ENCODE measurements at places on chromosomes 7 and 10.
A peak's percentile ranks its signal among the peaks of the same experiment; 100 is the strongest.

DNA sequence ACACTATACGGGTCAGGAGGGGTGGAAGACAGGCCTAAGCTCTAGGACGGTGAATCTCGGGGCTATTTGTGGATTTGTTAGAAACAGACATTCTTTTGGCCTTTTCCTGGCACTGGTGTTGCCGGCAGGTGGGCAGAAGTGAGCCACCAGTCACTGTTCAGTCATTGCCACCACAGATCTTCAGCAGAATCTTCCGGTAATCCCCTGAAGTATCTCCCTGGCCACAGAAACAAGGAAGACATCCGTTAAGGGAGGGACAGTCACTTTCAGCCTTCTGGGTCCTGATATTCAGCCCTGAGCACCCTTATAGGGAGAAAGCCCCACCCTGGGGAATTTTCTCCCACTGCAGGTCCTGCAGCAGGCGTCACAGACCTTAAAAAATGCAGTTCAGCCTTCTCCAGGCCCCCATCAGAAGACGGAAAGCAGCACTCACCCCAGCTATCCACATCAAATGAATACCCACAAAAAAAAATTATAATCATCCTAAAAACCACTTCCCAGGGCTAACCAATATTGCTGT lies 23.2 kb downstream of the PLAC9 start:
- no peaks in the 10 kb centered on the region for H3K27me3 ChIP-seq
- H3K4me3 ChIP-seq = no peak overlapping the region
- DNase-seq = no peak

GRCh38 chr10:85280014-85280413 lies 951.6 kb downstream of the CCSER2 start:
- no peak for DNase-seq
- H3K27me3 ChIP-seq = no peaks in the 10 kb centered on the region
- H3K36me3 ChIP-seq = no peaks in the 10 kb centered on the region
- H3K4me1 ChIP-seq = no peaks in the 10 kb centered on the region
- H3K4me3 ChIP-seq = no peak overlapping the region

DNA sequence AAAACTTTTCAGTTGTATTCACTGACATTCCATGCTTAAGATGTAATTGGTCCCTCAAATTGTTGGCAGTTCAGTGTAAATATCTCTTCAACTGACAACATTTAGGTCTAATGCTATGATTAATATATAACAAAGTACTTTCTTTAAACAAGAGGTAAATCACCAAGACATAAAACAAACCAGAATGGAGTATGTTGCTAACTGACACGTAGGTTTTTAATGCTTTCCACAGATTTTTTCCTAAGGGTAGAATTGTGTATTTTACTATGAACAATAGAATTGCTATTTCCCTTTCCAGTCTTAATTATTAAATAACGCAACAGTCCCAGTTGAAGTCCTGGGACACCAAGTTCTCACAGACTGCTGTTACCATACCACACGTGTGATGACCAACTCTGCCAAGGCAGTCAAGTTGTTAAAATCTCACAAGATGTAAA lies 4.1 kb downstream of the JCAD start:
- peak overlapping the region; percentile 84 for H3K27ac ChIP-seq
- H3K36me3 ChIP-seq = no peaks in the 10 kb centered on the region
- H3K4me1 ChIP-seq = peaks cover 11% of the 10 kb centered on the region
- no peak for DNase-seq
- peaks cover 22% of the 10 kb centered on the region for H3K27me3 ChIP-seq

GRCh38 chr10:46555713-46556514 lies 544 bp downstream of the GPRIN2 start:
- peak; percentile 55 for DNase-seq
- peak overlapping the region; percentile 61 for H3K4me3 ChIP-seq
- peaks cover 44% of the 10 kb centered on the region for H3K27me3 ChIP-seq
- no peaks in the 10 kb centered on the region for H3K36me3 ChIP-seq
- H3K27ac ChIP-seq = peak overlapping the region; percentile 67

- no peaks in the 10 kb centered on the region for H3K4me1 ChIP-seq
- H3K27me3 ChIP-seq = no peaks in the 10 kb centered on the region
- no peak overlapping the region for H3K27ac ChIP-seq
- no peak for DNase-seq
- H3K4me3 ChIP-seq = no peak overlapping the region
These were observed 41.9 kb upstream of the ASL start for GRCh38 chr7:66033471-66034385.

DNA sequence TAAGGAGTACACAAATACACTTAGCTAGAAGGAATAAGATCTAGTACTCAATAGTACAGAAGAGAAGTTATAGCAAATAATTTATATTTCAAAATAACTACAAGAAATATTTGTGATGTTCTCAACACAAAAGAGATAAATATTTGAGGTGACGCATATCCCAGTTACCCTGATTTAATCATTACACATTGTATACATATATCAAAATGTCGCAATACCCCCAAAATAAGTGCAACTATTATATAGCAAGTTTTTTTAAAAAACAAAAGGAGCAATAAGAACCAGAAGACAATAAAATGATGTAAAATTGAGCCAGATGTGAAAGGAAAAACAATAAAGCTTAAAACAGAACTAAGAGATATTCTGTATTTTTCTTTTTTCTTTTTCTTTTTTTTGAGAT lies 59.3 kb upstream of the KIAA1217 start:
- no peak for DNase-seq
- H3K27ac ChIP-seq = no peak overlapping the region

DNA sequence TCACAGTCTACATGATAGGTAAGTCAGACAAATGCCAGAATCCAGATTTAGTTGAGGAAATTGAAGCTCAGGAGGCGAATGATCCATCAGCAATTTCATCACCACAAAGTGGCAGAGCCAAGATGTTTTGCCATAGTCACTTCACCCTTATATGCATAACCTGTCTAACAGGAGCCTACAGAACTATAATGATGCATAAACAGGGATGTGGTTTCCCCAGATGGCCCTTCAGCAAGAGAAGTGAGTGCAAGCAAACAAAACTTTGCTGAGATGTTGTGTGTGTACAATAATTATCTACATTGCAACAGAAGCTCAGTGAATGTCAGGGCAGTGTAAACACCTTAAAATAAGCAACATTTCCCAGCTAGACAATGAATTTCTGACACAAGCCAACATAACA lies 28.6 kb downstream of the PON3 start:
- no peaks in the 10 kb centered on the region for H3K27me3 ChIP-seq
- DNase-seq = no peak

- no peak overlapping the region for H3K4me3 ChIP-seq
- H3K4me1 ChIP-seq = no peaks in the 10 kb centered on the region
- no peaks in the 10 kb centered on the region for H3K36me3 ChIP-seq
These were observed 8.7 kb upstream of the LIPM start for GRCh38 chr10:88793712-88794299.

- no peaks in the 10 kb centered on the region for H3K27me3 ChIP-seq
- H3K36me3 ChIP-seq = no peaks in the 10 kb centered on the region
These were observed 35.8 kb downstream of the HECW1 start for GRCh38 chr7:43148161-43148731.

GRCh38 chr7:47379629-47380324 lies 202.1 kb downstream of the TNS3 start:
- H3K27me3 ChIP-seq = no peaks in the 10 kb centered on the region
- H3K4me3 ChIP-seq = peak overlapping the region; percentile 26
- H3K27ac ChIP-seq = peak overlapping the region; percentile 80
- peaks cover 28% of the 10 kb centered on the region for H3K4me1 ChIP-seq
- DNase-seq = peak; percentile 87
- H3K36me3 ChIP-seq = no peaks in the 10 kb centered on the region

GRCh38 chr7:157871681-157872080 lies 534.9 kb downstream of the DNAJB6 start:
- no peak overlapping the region for H3K4me3 ChIP-seq
- DNase-seq = no peak
- no peak overlapping the region for H3K27ac ChIP-seq
- H3K4me1 ChIP-seq = peaks cover 4% of the 10 kb centered on the region

DNA sequence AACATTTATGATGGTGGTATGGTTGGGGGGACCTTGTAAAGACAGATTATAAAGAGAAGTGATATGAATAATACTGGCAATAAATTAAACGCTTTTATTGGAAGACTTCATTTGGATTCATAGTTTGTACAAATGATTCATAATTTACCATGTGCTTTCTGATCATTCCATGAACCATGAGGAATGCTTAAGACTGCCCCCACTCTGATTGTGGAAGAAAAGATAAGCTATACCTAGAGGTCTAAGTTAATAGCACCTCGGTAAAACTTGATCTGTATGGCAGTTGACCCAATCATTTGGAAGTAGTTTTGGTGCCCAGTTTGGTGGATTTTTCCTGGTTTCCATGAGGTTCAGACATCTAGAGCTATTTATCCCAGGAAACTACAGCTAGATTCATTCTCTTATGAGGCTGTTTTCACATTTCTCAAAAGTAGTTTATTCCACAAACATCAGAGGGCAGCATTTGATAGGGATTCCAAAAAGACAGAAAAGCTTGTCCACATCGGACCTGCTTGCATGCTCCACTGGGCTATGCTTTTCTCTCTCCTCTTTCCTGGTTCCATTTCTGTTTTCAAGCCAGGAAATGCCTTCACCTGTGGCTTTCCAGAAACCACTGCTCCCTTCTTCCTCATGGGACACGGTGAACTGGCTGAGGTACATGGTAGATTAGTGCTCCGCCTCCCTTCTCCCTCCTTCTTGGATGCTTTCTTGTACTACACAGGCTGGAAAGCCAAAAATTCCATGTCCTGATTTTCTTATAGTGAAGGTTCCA lies 29.2 kb downstream of the TFAM start:
- H3K4me3 ChIP-seq = no peak overlapping the region
- no peak overlapping the region for H3K27ac ChIP-seq
- no peaks in the 10 kb centered on the region for H3K4me1 ChIP-seq
- no peak for DNase-seq
- H3K27me3 ChIP-seq = no peaks in the 10 kb centered on the region

DNA sequence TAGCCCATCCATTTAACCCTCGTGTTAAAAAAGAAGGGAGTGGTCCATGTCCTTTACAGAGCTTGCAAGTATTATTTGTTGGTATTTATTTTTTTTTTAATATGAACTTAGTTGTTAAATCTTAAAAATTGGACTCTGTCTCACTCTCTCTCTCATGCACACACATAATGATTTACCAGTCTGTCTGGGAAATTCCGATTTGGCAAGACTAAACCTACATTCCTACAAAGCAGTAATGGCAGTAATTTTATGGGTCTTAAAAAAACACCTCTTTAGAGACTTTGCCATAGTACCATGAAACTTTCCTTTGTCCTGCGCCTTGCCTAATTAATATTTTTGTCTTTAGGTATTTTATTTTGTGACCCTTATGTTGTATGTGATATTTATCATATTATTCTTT lies 239.5 kb upstream of the PPP1R3A start:
- DNase-seq = no peak
- no peaks in the 10 kb centered on the region for H3K36me3 ChIP-seq
- no peak overlapping the region for H3K4me3 ChIP-seq

DNA sequence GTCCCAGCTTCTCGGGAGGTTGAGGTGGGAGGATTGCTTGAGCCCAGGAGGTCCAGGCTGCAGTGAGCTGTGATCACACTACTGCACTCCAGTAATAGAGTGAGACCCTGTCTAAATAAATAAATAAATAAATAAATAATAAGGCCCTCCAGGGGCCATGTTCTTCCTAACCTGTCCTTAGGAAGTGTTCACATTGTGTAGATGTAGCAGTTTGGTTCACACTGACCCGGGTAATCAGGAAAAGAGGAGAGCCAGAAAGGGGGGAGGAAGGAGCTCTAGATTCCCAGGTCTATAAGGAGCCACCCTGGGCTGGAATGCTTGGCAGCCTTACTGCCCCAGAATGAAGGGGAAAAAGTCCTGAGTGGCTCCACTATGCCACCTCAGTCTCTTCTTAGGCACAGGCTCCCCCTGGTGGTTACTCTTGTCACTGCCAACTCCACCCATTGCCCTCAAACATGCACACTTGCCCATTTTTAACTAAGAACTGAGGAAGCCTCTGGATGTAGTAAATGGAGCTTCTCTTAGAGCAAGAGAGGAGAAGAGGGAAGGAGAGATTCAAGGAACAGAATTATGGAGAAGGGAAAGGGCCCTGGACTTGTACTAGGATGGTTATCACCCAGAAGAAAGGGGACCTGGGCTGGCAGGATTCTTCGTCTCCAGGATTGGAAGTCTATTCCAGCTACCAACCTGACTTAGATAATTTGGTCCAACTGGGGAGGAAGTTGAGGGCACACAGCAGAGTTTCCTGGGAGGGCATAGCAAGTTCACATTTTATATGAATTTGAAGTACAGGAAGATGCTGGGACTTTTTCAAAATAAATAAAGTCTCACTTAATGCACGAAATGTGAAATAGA lies 7.8 kb downstream of the HPS6 start:
- H3K36me3 ChIP-seq = no peaks in the 10 kb centered on the region
- H3K27me3 ChIP-seq = no peaks in the 10 kb centered on the region
- no peak overlapping the region for H3K27ac ChIP-seq
- DNase-seq = peak; percentile 86

GRCh38 chr10:19895500-19895899 lies 79.3 kb downstream of the PLXDC2 start:
- no peaks in the 10 kb centered on the region for H3K4me1 ChIP-seq
- DNase-seq = no peak
- H3K27ac ChIP-seq = no peak overlapping the region
- H3K4me3 ChIP-seq = no peak overlapping the region

DNA sequence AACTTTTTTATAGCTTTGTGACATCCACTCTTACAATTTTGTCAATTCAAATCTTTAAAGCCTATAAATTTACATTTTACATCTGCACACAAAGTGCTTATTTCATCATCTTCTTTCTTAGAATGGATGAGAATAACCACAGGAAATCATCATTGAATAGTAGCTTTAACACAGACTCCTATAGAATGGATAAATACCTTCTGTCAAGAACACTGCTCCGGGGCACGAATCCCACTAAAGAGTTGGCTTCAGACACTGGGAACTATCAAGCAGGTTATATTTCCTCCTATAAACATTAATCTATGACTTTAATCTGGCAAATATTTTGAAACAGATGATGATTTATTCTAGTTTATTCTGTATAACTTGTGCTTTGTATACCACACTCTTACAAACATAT lies 269.7 kb upstream of the TPK1 start:
- H3K27ac ChIP-seq = no peak overlapping the region
- H3K4me3 ChIP-seq = no peak overlapping the region
- H3K27me3 ChIP-seq = no peaks in the 10 kb centered on the region
- H3K36me3 ChIP-seq = no peaks in the 10 kb centered on the region
- no peaks in the 10 kb centered on the region for H3K4me1 ChIP-seq
- DNase-seq = no peak

DNA sequence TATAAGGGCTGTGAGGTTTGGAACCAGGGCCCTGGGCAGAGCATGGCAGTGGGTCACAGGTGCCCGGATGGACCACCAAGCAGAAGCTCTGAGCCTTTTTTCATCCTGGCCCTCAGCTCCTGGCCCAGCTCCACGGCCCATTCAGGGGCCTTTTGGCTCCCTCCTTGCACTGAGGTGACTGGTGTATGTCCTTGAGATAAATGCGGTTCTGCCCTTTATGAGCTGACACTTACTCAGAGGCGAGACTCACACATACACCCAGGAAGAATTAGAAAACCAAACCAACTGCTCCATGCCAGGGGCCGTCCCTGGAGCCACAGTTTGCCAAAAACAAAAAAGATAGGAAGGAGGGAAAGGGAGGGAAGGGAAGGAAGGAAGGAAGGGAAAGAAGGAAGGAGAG lies 49.7 kb downstream of the CUZD1 start:
- H3K27ac ChIP-seq = no peak overlapping the region
- H3K4me3 ChIP-seq = no peak overlapping the region
- no peak for DNase-seq
- H3K36me3 ChIP-seq = no peaks in the 10 kb centered on the region
- no peaks in the 10 kb centered on the region for H3K4me1 ChIP-seq
- no peaks in the 10 kb centered on the region for H3K27me3 ChIP-seq

Data from transverse colon (tissue), 4 donors.